Astrocyte (in vitro differentiated cells and primary cell): ENCODE measurements at places on chromosomes 1 and 21. TPM values are rescaled to one million over a fixed set of nuclear protein-coding genes. Genes with fewer than 3 reads are reported as not detected.

DNA sequence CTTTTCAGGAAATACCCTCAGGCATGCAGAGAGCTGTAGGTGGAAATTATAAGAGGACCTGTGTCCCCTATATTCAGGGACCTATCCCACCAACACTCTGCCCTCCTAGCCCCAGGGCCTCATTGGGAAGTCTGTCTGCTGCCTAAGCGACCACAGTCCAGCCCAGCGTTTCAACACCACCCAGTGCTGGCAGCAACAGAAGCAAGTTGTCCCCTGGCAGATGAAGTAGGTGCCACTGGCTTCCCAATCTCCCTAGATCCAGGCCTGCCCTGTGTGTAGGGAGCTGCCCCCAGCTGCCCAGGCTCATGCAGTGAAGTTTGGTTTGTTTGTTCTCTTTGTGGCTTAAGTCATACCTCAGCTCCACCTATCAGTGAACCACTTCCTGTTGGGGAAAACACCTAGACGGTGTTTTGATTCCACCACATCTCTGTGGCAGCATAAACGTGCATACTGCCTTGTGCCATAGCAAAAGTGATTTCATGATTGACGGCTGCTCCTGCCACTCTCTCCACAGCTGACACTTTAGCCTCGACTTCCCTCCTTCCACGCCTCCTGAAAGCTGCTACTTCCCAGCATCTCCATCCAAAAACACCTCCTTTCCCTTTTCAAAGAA is 8.1 kb upstream of the LEFTY1 start:
- no peaks in the 10 kb centered on the region for H3K27me3 ChIP-seq
- H3K36me3 ChIP-seq = no peaks in the 10 kb centered on the region
- no peak overlapping the region for H3K4me3 ChIP-seq
- peaks cover 6% of the 10 kb centered on the region for H3K4me1 ChIP-seq
- DNase-seq = no peak

GRCh38 chr1:246782120-246782900 is 58.1 kb downstream of the SCCPDH start:
- peak; percentile 79 for DNase-seq
- peaks cover 6% of the 10 kb centered on the region for H3K36me3 ChIP-seq
- H3K27ac ChIP-seq = no peak overlapping the region
- no peak overlapping the region for H3K4me3 ChIP-seq
- peaks cover 4% of the 10 kb centered on the region for H3K4me1 ChIP-seq

- H3K4me1 ChIP-seq = peaks cover 26% of the 10 kb centered on the region
- H3K36me3 ChIP-seq = no peaks in the 10 kb centered on the region
- DNase-seq = no peak
- peak overlapping the region; percentile 80 for H3K27ac ChIP-seq
- H3K4me3 ChIP-seq = peak overlapping the region; percentile 73
Measured at GRCh38 chr21:16421007-16421406, 691.2 kb downstream of the USP25 start.

GRCh38 chr1:32695098-32695904 is 7.3 kb downstream of the SYNC start:
- no peak overlapping the region for H3K4me3 ChIP-seq
- DNase-seq = peak; percentile 78
- peaks cover 15% of the 10 kb centered on the region for H3K4me1 ChIP-seq
- peaks cover 18% of the 10 kb centered on the region for H3K36me3 ChIP-seq
- no peaks in the 10 kb centered on the region for H3K27me3 ChIP-seq
- no peak overlapping the region for H3K27ac ChIP-seq

GRCh38 chr1:224569276-224569675 is 46.8 kb upstream of the CNIH3 start:
- peaks cover 16% of the 10 kb centered on the region for H3K4me1 ChIP-seq
- H3K27me3 ChIP-seq = no peaks in the 10 kb centered on the region
- H3K27ac ChIP-seq = no peak overlapping the region

DNA sequence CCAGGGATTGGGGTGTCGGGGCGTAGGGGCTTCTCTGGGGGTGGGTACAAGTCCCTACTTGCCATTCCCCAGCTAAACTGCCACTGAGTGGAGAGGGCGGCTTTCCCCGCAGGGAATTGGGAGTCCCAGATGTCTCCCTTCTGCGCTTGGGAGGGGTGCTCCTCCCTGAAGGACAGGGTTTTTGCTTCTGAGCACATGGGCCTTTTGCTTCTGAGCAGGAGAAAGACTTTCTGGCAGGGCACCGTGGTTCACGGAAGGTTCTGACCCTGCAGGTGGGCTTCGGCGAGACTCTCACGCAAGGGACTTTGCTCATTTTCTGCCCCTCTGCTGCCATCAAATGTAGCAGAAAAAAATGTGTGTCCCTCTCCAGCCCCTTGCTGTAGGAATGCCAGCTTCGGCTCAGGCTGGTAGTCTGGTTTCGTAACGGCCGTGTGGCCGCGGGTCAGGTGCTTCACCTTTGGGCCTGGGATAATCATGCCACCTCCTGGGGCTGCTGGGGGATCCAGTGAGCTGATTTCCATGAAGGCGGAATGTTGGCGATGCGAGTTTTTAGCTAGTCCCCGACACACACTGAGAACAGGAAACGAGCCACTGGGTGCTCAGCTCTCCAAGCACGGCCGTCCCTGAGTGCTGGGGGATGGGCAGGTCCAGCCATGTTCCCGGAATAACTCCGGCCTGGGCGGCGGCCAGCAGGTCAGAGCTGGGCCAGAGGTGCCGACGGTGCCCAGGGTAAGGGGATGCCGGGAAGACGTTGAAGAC is 364.0 kb downstream of the CAMTA1 start:
- no peaks in the 10 kb centered on the region for H3K27me3 ChIP-seq
- no peak overlapping the region for H3K4me3 ChIP-seq
- H3K4me1 ChIP-seq = no peaks in the 10 kb centered on the region
- H3K36me3 ChIP-seq = no peaks in the 10 kb centered on the region
- no peak for DNase-seq

The CRP gene
- total RNA-seq = not detected in 2 replicates

The LENEP gene
- total RNA-seq = 0.99 TPM in 1 of 2 replicates, not detected in the other

DNA sequence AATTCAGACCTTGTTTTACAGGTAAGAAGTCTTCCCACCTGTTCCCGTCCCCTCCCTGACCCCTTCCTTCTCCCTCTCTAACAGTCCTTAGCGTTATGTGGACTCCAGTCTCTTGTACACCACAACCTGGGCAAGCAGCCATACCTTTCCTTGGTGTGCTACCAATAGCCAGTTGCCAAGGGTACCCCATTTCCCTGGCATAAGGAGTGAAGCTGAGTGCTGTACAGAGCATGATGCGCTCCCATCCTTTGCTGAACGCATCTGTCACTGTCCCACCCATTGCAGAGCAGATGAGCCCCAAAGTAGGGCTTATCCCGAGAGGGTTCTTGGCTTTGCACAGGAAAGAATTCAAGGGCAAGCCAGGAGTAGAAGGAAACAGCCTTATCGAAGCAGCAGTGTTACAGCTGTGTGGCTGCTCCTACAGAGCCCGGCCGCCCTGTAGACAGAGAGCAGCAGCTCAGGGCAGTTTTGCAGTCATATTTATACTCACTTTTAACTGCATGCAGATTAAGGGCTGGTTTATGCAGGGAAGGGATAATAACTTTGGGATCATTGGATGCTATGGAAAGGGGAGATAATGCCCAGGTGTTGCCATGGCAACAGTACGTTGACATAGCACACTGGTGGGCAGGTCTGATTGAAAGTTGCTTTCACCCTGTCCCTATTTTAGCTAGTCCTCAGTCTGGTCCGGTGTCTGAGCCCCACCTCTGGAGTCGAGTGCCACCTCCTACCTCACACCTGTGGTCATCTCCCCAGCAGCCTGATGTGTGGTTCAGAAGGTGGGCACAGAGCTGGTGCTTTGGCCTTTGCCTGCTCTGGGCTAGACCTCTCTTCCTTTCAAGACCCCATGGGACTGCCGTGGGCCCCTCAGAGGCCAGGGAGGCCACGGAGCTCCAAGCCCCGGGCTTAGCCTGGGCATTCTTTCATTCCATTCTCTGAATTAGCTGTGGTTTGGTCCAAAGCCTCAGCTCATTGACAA is 5.1 kb downstream of the FHAD1 start:
- no peaks in the 10 kb centered on the region for H3K4me1 ChIP-seq
- H3K27ac ChIP-seq = no peak overlapping the region
- no peaks in the 10 kb centered on the region for H3K36me3 ChIP-seq
- peaks cover 21% of the 10 kb centered on the region for H3K27me3 ChIP-seq
- no peak overlapping the region for H3K4me3 ChIP-seq

- peaks cover 2% of the 10 kb centered on the region for H3K36me3 ChIP-seq
- peak overlapping the region; percentile 24 for H3K27ac ChIP-seq
- peak; percentile 84 for DNase-seq
- H3K27me3 ChIP-seq = no peaks in the 10 kb centered on the region
Measured at GRCh38 chr1:151574575-151575529, 34.7 kb downstream of the TUFT1 start.

DNA sequence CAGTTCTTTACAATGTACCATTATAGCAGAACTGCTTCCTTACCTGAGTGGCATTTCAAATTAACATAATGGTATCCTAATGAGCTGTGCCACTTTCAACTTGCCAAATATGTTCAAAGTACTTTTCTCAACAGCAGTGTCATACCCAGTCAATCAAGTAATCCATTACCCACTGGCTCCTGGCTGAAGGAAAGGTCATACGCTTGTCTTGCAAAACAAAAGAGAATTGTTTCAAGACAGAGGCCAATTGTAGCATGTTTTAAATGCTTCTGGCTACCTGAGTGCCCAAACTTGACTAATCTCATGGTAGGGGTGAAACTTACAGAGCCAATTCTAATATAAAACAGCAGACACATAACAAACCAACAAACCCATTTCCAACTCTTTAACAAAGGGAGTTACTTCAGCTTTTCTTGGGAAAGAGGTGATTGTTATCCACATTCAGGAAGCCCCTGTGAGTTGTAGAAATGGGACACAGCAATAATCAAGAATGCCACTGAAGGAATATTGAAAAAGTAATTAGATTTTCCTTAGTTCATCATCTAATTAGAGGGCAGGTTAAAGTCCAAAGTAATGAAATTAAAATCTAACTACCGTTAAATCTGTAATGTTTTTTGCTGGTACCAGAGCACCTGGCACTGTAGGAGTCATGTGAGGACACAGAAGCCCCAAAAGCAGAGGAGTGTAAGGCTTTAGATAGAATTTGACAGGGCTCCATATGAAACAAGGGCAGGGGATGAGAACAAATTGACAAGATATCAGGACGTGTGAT is 241.9 kb downstream of the RWDD3 start:
- H3K4me3 ChIP-seq = no peak overlapping the region
- H3K4me1 ChIP-seq = no peaks in the 10 kb centered on the region
- DNase-seq = no peak
- H3K36me3 ChIP-seq = no peaks in the 10 kb centered on the region

The LCE1F gene
- total RNA-seq = not detected in 2 replicates

The FAM72C gene
- total RNA-seq = 0.41 and 0.61 TPM in 2 replicates

The FCGR2B gene
- not detected in 2 replicates for total RNA-seq

- no peaks in the 10 kb centered on the region for H3K36me3 ChIP-seq
- peak overlapping the region; percentile 19 for H3K4me3 ChIP-seq
- no peak for DNase-seq
Measured at GRCh38 chr1:38291906-38292521, 245.4 kb upstream of the POU3F1 start.

The SPRR2F gene
- not detected in 2 replicates for total RNA-seq
